Kidney (tissue), 22 donors: ENCODE measurements at places on chromosomes 16 and 17. TPM values are rescaled to one million over a fixed set of nuclear protein-coding genes. Genes with fewer than 3 reads are reported as not detected.

KAT2A gene
- 38.6 TPM for polyA plus RNA-seq

ATAD5 gene
- polyA plus RNA-seq = 0.19 TPM

ABCA8 gene
- 3.7 TPM for polyA plus RNA-seq

MT1G gene
- 2,564 TPM for polyA plus RNA-seq

C16orf74 gene
- 4.6 TPM for polyA plus RNA-seq

CDH1 gene
- 47.0 TPM for polyA plus RNA-seq

TBC1D26 gene
- polyA plus RNA-seq = not detected

METTL26 gene
- 183 TPM for polyA plus RNA-seq

ACSM5 gene
- 22.8 TPM for polyA plus RNA-seq

PIGL gene
- polyA plus RNA-seq = 13.6 TPM

ASB16 gene
- polyA plus RNA-seq = 0.90 TPM

MYOCD gene
- polyA plus RNA-seq = 0.58 TPM

RNF222 gene
- not detected for polyA plus RNA-seq

SLC5A10 gene
- polyA plus RNA-seq = 16.5 TPM

TMEM101 gene
- polyA plus RNA-seq = 111 TPM

PRSS21 gene
- not detected for polyA plus RNA-seq

FA2H gene
- 10.3 TPM for polyA plus RNA-seq
